T-helper 1 cell (primary cell): ENCODE measurements at places on chromosomes 7 and 10.

DNA sequence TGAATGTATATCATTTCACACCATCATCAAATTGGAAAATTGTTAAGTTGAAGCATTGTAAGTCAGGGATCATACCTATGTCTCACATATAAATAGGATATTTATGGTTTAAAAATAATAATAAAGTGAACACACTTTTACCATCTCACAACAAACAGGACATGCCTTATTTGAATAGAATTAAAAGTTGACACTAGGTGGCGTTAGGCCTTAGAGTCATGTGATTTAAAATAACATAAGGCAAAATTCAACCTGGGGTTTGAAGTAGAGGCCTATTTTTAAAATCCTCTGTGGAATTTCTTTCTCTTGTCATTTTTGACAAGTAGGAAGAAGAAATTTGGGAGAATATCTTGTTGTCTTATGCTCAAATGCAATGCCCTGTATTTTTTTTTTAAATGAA lies 184.7 kb upstream of the PCDH15 start:
- no peak for DNase-seq

- DNase-seq = no peak
Measured at GRCh38 chr10:12201543-12201942, 5.6 kb downstream of the CDC123 start.

DNA sequence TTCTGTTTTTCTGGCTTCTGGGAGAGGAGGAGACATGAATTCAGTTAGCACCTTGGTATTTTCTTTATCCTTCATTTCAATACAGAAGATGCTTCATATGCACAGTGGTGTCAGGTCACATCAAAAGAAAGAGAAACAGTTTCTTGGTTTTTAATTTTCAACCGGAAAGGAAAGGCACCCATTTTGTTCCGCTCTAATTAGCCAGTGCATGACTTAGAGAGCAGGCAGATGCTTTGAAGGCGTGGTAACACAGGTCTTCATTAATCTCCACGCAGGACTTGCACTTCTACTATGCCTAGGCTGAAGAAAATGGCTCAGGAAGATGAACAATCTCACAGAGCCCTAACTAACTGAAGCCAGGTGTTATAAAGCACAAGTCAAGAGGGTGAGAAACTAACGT lies 70.4 kb upstream of the ATRNL1 start:
- no peak for DNase-seq

DNA sequence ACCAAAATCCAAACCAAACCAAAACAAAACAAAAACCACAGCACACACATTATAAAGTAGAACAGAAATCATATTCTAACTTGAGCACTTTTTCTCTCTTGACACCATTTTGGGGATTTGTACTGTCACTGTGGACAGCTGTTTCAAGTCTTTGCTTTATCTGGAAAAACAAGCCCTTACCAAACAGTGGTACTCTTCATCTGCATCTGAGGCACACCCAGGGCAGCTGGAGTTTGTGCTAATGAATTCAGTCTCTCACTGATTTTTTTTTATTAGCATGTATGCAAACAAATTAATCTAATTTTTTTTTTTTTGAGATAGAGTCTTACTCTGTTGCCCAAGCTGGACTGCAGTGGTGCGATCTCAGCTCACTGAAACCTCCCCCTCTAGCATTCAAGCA lies 171.4 kb downstream of the RAPGEF5 start:
- no peak for DNase-seq

DNA sequence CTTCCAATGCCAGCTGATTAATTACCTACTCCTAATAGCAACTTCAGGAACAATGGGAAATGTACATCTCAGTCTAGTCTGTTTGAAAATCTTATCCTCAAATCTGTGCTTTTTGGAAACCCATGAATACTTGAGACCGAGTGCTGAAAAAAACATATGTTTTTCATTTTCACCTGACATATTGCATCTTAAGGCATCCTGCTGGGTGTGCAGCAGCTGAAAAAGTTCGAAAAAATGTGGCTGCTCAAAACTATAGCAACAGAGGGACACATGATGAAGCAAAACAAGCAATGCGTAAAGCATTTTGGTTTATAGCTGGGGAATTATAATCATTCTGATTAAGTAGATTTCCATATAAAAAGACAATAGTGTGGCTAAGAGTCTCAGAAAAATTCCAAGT lies 218.0 kb downstream of the CREB5 start:
- no peak for DNase-seq

DNA sequence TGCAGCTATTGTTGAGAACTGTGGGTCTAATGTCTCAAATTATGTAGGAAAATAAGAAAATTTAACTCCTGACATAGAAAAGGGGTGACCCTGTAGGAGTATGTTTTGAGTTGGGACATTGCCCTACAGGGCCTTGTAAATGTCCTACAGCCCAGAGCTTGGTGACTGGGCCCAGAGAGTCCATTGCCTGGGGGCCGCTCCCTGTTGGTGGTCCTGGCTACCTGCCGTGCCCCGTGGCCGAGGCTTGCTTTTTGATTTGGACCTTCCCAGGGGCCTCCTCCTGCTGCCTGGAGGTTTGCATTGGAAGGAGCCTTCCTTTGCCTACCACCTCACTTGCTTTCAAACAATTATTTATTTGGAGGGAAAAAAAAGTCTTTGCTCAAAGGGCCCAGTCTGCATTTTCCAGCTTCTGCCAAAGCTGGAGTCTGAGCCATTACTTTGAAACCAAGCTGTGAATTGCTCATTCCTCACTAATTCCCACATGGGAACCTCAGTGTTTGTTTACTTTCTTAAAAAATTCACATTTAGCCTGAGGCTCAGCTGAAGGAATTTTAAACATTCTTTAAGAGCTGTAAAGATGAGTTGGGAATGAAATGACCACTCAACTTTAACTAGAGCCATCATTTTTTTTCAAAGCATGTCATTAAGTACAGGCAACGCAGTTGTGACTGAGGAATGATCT lies 355.0 kb downstream of the GLRX3 start:
- no peak for DNase-seq

- DNase-seq = no peak
Measured at GRCh38 chr10:94016727-94017714, 23.3 kb downstream of the PLCE1 start.

- no peak for DNase-seq
Measured at GRCh38 chr10:124428207-124428777, 9.6 kb upstream of the OAT start.

DNA sequence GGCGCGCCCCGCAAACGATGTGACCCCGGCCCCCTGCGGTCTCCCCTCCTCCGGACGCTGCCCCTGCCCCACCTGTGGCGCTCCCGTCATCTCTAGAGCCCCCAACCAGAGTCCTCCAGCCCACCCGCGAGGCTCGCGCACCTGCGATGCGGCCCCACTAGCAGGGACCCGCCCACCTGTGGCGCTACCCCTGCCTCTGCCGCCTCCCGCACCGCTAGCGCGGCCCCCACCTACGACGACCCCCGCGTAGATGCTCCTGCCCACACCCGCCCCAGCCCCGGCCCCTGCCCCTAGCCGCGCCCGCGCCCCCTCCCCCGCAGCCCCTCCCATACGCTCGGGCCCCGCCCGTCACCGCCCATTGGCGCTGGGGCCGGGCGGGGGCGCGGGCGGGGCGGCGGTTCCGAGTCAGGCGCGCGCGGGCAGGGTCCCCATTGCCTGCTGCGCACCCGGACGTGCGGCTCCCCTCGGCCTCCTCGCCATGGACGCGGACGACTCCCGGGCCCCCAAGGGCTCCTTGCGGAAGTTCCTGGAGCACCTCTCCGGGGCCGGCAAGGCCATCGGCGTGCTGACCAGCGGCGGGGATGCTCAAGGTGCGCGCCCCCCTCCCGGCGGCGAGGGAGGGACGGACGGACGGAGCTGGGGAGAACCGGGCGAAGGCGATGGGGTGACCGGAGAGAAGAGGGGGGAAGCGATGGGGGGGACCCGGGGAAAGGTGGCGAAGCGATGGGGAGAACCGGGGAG lies at the start of gene PFKP:
TSS of gene PFKP (plus strand) at position 431 of the 741 bp plus-strand sequence. CDS start at position 479, 48 bp downstream.
- DNase-seq = peak; percentile 44

GRCh38 chr10:70399177-70399576 lies 4.8 kb upstream of the EIF4EBP2 start:
- DNase-seq = no peak

- DNase-seq = no peak
Measured at GRCh38 chr10:117638200-117638599, 95.7 kb downstream of the EMX2 start.

DNA sequence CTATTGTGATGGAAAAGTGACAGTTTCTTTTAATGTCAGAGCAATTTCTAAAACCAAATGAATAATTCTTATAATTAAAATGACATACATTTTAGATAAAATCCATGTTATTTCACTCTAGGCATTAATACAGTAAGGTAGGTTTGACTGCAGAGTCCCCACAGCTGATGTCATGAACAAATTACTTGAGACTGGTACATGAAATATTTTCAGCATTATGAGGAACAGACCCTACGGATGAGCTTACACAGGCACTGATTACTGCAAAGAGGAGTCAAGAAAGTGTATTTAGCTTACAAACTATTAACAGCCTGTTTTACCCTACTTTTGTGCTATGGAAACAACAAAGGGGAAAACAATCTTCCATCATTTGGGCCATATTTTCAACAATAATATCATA lies 8.9 kb downstream of the COL1A2 start:
- DNase-seq = no peak

GRCh38 chr10:53453196-53453595 lies 680.6 kb upstream of the MBL2 start:
- no peak for DNase-seq

DNA sequence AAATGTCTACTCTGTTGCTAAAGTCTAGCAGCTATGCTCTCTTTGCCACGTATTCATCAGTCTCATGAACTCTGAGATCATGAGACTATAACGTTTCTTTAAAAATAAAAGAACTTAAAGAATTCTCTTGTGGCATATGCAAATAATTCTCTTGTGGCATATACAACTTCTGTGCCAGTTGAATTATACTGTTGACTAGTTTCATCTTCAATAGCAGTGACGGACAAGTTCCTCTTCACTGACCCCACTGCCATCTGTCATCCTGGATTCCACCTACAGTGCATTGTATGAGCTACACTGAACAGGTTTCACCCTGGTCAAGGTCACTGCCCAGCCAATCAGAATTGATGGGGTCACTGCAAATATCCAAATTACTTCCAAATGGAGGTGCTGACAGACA lies 88.2 kb downstream of the CD36 start:
- DNase-seq = no peak
